ENCODE measurements at places on chromosomes 13 and 19.

GRCh38 chr13:33494596-33495204 is 209.1 kb upstream of the STARD13 start:
- no peak for DNase-seq

- DNase-seq, result no peak
Measured at GRCh38 chr19:52542984-52543664, 15.7 kb downstream of the ZNF808 start.

DNA sequence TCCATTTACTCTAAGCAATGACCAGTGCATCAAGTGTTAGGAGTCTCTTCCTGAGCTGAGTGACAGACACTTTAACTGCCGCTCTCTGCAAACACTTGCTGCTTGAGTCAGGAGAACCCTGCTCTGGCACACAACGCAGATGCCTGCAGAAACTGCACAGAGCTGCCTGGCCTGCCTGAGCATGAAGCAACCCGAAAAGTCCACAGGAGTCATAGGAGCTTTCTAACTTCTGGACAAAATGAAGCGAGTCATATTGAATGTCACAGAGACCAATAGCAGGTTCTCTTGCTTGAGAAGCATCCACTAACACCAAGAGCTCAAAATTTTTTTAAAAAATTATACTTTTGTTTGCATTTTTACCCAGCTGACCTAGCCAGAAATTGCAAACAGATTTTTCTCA is 232.4 kb downstream of the LHFPL6 start:
- DNase-seq, result no peak

DNA sequence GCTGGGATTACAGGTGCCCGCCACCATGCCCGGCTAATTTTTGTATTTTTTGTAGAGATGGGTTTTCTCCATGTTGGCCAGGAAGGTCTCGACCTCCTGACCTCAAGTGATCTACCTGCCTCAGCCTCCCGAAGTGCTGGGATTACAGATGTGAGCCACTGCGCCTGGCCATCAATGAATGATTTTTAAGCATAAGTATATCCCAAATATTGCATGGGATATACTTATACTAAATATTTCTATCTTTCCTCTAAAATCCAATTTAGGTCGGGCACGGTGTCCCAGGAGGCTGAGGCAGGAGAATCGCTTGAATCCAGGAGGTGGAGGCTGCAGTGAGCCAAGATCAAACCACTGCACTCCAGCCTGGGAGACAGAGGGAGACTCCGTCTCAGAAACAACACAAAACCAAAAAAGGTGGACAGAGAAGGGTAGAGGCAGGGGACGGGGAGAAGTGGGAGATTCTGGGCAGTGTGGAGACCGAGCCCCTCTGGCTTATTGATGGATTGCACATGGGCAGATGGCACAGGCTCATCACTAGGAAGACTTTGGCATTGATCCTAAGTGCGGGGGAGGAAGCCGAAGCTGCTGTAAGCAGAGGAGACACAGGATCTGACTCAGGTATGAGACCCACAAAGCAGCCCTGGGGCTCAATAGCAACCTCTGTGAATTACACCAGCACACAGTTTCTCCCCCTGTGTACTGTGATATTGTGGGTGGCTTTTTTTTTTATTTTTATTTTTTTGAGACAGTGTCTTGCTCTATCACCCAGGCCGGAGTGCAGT is 13.5 kb downstream of the ARRDC5 start:
- DNase-seq, result no peak

DNA sequence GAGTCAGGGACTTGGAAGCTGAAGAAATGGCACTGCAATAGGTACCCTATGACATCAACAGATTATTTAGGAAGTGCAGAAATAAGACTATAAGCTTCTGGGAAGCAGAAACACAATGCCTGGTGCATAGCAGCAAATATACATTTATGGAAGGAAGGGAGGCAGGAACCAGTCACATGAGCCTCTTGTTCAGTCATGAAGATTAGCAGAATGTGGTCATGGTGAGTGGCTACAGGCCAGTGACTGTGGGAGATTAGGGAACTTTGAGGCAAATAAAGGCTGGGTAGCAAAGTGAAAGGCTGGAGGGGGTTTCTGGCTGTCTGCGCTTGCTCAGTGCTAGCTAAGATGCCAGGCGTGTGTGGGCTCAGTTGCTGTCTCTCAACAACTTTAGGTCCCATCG is 96.3 kb downstream of the EPSTI1 start:
- no peak for DNase-seq

- DNase-seq, result no peak
Measured at GRCh38 chr19:41584260-41584810, 8.4 kb downstream of the CEACAM21 start.

DNA sequence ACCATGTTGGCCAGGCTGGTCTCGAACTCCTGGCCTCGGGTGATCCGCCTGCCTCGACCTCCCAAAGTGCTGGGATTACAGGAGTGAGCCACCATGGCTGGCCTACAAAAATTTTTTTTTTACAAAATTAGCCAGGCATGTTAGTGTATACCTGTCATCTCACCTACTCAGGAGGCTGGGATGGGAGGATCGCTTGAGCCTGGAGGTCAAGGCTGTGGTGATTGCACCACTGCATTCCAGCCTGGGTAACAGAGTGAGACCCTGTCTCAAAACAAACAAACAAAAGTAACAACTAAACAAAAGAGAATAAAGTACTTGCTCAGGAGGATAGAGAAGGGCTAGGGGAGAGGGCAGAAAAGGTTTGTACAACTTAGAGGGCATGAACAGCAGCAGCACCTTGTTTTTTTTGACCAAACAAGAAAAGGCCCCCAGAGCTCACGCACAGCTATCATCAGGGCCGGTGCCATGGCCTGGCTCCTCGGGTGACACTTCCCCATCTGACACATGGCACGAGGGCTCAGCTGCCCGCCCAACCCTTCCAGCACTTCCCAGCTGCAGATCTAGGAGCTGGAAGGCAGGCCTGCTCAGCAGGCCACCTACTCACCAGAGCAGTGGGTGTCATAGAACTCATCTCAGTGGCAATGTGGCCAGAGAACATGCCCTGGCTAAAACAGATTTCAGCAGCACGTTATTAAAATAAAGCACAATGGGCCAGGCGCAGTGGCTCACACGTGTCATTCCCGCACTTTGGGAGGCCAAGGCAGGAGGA is 8.6 kb upstream of the SLC7A9 start:
- DNase-seq, result no peak

- no peak for DNase-seq
Measured at GRCh38 chr19:29303719-29304090, 90.8 kb upstream of the UQCRFS1 start.

DNA sequence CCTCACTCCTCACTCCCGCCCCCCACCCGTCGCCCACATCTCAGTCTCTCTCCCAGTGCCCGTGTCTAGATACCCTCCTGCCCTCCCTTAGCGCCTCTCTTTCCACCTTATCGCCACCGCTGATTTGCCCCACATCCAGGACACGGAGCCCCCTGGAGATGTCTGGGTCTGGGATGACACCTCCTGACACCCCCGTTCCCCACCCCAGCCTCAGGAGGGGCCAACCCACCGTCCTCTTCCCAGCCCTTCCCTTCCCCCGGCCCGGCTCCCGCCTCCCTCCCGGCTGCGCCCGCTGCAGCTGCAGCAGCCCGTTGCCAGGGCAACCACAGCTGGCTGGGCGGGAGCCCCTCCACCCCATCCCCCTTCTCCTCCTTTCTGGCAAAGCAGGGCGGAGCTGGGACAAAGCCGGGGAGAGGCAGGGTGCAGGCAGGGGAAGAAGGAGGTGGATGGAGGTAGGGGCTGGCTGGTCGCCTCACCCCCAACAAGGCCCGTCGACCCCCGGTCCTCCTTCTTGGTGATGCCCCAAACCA is 13.5 kb downstream of the DPF1 start:
- peak; percentile 84 for DNase-seq

- DNase-seq, result no peak
Measured at GRCh38 chr19:40521276-40521675, 54.5 kb downstream of the SPTBN4 start.

- DNase-seq, result no peak
Measured at GRCh38 chr19:46634656-46635218, 1.3 kb downstream of the GNG8 start.

DNA sequence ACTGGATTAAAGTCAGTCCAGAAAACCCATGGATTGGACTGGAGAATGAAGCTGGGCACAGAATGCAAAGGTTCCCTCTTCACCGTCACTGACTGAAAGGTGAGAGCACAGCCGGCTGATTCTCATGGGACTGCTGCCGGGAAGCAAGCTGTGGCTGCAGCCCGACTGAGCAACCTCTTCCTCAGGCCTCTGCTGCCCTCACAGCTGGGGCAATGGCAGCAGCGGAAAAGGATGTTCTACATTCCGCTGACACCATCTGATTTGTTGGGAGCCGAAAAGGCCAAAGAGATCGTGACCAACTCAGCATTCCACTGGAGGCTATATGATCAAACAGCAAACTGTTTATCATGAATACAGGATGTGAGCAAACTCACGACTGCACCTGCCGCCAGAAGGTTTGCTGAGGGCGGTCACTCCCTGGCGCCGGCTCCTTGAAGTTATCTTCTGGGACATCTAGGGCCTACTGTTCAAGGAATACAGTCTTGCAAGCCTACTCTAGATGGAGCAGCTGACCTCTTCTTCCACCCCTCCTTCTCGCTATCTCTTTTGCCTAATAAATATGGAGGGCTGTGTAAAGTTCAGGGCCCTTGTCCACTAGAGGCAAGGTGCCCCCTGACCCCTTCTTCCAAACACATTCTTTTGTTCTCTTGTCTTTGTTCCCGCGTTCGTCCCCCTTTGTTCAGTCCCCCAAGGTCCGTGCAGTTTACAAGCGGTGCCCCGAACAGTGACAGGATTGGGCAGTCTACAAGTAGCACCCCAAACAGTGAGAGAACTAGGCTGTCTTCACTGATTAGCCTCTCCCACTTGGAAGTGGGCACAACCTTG is 19.6 kb upstream of the SIGLEC6 start:
- DNase-seq, result no peak

DNA sequence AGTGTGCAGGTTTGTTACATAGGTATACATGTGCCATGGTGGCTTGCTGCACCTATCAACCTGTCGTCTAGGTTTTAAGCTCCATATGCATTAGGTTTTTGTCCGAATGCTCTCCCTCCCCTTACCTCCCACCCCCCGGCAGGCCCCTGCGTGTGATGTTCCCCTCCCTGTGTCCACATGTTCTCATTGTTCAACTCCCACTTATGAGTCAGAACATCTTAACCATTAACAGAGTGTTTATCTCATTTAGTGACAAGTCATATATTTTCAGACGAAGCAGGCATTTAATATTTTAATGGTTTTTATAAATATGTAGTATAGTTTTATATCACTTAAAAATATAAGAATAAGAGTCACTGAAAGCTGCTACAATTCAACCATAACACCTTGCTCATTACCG is 780.5 kb upstream of the ARGLU1 start:
- no peak for DNase-seq

DNA sequence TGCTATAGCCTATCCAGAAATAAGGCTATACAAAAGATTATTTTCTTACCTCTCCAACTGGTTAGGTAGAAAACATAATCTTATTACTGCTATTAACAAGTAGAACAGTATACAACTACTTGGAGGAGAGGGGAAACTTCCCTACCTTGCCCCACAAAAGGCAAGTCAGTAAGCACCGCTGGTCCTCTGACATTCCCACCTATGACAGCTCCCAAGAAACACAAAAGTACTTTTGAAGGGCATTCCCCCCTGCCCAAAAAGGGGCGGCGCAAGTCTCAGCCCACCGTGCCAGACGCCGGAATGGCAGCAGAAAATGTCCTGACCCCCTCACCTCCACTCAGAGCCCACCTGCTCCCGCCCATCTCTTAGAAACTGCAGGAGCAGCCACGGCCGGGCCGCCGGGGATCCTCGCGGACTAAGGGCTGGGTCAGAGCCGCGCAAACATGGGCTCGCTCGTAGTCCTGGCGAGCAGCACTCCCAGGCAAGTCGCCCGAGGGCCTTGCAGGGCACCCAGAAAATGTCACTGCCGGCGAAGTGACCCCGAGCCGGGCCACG is 437 bp downstream of the SUCLA2 start:
- no peak for DNase-seq

- peak; percentile 48 for DNase-seq
Measured at GRCh38 chr13:112583592-112584277, 4.2 kb downstream of the TUBGCP3 start.

DNA sequence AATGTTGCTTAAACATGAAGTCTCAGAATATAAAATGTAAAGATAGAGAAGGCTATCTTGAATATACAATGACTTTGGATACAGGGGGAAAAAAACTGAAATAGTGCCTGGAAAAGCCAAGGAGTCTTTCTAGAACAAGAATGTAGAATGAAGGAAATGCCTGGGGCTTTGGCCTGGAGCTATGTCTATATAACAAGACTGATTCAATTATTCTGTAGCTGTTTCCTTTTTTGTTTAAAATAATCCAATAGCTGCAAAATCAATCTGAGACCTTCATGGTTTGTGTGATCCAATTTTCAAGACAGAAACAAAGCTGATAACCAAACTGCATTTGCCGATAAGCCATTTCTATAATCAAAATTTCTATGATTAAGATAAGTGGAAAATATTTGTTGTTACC is 530.9 kb upstream of the NBEA start:
- DNase-seq, result no peak

DNA sequence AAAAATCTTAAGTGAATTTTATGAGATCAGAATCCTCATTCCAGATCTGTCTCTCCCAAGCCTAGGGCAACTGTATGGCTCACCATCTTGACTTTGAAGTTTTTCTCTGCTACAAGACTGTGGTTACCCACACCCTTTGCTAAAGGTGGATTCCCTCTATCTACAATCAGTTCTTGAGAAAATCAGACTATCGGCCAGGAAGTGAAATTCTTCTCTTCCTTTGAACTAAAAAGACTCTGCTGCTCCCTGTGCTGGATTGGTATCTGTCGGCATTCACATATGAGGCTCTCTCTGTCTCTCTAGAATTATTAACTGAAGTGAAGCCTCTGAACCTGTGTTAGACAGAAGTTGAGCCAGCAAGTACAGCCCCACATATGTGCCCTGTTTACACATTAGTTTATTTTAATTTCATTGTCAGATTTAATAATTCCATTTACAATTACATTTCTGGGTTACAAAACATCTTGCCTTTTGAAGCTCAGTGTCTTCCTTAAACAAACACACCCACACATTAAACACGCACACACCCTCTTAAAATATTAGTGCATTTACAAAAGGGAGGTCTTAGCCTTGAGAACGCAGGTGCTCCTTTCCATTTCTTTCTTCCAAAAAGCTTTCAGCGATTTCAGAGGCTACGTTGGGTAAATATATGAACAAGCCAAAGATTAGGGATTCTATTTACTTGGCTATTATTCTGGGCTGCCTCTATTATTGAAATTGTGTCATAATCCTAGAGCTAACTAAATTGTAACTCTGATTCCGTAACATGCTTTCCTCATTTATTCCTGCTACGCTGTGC is 145.7 kb downstream of the MIPEP start:
- no peak for DNase-seq

- no peak for DNase-seq
Measured at GRCh38 chr13:36774931-36775330, 44.1 kb upstream of the RFXAP start.

GRCh38 chr19:13091400-13092157 is 11.1 kb downstream of the LYL1 start:
- DNase-seq, result peak; percentile 95

GRCh38 chr19:46431824-46432223 is 3.1 kb upstream of the PNMA8C start:
- no peak for DNase-seq

GRCh38 chr13:77537289-77537919 is 1.9 kb downstream of the SCEL start:
- DNase-seq, result no peak

- no peak for DNase-seq
Measured at GRCh38 chr13:27666951-27667350, 45.3 kb downstream of the POLR1D start.

GRCh38 chr19:18029617-18030338 is 21.8 kb downstream of the ARRDC2 start:
- peak; percentile 69 for DNase-seq
